ENCODE measurements at places on chromosomes 6 and 20. TPM values are rescaled to one million over a fixed set of nuclear protein-coding genes. Genes with fewer than 3 reads are reported as not detected.

Gene CCDC28A
- total RNA-seq, result 12.1 TPM

Gene CALHM4
- not detected for total RNA-seq

Gene HLA-G
- 4.4 TPM for total RNA-seq

Gene OLIG3
- 0.60 TPM for total RNA-seq

- no peaks in the 10 kb centered on the region for H3K27me3 ChIP-seq
- no peak overlapping the region for H3K4me3 ChIP-seq
- H3K36me3 ChIP-seq, result peaks cover 8% of the 10 kb centered on the region
- peaks cover 16% of the 10 kb centered on the region for H3K4me1 ChIP-seq
- no peak for DNase-seq
Measured at GRCh38 chr6:12293235-12293930, 3.2 kb downstream of the EDN1 start.

DNA sequence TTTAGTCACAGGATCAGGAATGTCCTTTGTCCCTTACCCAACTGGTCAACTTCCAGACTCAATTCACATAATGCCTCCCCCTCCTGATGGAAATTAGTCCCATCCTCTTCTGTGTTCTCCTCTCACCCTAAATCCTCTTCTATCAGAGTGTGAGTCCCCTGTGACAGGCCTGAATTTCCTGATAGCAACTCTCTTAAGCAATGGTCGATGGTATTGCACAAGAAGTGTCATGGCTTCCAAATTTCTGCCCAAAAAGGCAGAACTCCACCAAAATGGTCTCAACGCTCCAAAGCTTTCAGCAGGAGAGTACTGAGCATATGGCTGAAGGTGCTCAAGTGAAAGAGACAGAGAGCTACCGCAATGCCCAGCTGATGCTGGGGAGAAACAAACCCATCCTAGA is 2.4 kb downstream of the PREP start:
- no peak overlapping the region for H3K27ac ChIP-seq
- no peak for DNase-seq
- no peaks in the 10 kb centered on the region for H3K27me3 ChIP-seq
- peaks cover 7% of the 10 kb centered on the region for H3K4me1 ChIP-seq
- peaks cover 13% of the 10 kb centered on the region for H3K36me3 ChIP-seq
- H3K4me3 ChIP-seq, result no peak overlapping the region

- peaks cover 8% of the 10 kb centered on the region for H3K4me1 ChIP-seq
- no peaks in the 10 kb centered on the region for H3K27me3 ChIP-seq
- DNase-seq, result no peak
- no peak overlapping the region for H3K27ac ChIP-seq
Measured at GRCh38 chr20:11247046-11248010, 573.5 kb upstream of the JAG1 start.

DNA sequence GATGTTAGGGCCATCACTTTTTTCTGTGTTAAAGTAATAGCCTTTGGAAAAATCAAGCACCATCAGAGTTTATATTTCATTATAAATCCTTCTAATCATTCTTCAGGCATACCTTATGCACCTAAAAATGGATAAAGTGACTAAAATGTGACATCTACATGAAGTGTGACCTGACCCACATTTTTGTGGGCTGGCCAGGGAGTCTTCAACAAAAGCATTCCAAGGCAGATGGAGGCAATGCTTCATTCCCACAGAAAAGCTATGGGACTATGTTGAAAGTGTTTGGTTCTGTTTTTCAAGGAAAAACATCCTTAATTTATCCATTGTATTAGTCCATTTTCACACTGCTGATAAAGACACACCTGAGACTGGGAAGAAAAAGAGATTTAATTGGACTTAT is 58.8 kb upstream of the LTV1 start:
- H3K4me3 ChIP-seq, result no peak overlapping the region
- no peaks in the 10 kb centered on the region for H3K4me1 ChIP-seq
- no peak for DNase-seq
- peaks cover 11% of the 10 kb centered on the region for H3K36me3 ChIP-seq
- no peak overlapping the region for H3K27ac ChIP-seq
- H3K27me3 ChIP-seq, result no peaks in the 10 kb centered on the region

GRCh38 chr6:5088780-5089179 is 3.6 kb downstream of the PPP1R3G start:
- no peak for DNase-seq
- H3K27ac ChIP-seq, result no peak overlapping the region
- no peaks in the 10 kb centered on the region for H3K36me3 ChIP-seq
- H3K4me1 ChIP-seq, result peaks cover 15% of the 10 kb centered on the region

DNA sequence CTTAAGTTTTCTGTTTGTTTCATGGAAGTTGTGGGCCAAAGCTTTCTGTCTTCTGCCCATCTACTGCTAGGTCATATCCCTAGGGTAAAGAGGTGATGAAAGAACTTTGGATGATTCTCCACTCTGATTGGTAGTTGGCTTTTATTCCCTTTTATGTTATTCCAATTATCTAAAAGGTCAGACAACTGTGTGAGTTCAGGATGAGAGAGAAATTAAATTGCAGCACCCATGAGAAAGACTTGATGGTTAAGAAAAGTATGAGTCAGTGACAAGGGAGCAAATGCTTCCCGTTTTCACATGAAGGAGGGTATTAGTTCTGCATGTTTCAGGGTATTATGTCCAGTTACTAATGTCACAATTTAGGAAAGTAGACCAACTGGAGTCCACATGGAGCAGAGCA is 136.3 kb downstream of the CD109 start:
- no peaks in the 10 kb centered on the region for H3K36me3 ChIP-seq
- no peaks in the 10 kb centered on the region for H3K27me3 ChIP-seq
- H3K4me3 ChIP-seq, result no peak overlapping the region
- no peak overlapping the region for H3K27ac ChIP-seq
- DNase-seq, result no peak

GRCh38 chr6:117229870-117230269 is 35.5 kb upstream of the VGLL2 start:
- no peaks in the 10 kb centered on the region for H3K27me3 ChIP-seq
- DNase-seq, result no peak
- no peaks in the 10 kb centered on the region for H3K36me3 ChIP-seq
- H3K27ac ChIP-seq, result no peak overlapping the region

GRCh38 chr6:39104528-39104927 is 10.5 kb downstream of the SAYSD1 start:
- H3K27me3 ChIP-seq, result no peaks in the 10 kb centered on the region
- H3K4me3 ChIP-seq, result no peak overlapping the region
- no peaks in the 10 kb centered on the region for H3K36me3 ChIP-seq
- no peaks in the 10 kb centered on the region for H3K4me1 ChIP-seq

DNA sequence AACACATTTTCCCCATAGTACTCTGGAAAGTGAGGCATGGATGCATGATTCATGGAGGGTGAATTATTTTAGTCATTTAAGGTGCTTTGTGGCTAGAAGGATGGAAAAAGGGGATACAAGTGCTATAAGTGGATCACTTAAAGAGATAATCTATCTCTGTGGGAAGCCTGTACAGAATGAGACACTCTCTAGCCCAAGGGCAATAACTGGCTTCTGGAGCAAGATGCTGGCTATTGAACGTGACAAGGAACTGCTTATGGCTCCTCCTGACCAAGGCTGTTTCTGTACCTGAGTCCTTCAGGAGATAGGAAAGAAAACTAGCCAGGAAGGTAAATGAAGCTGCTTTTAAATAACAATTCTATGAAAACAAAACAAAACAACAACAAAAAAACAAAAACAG is 590.7 kb downstream of the EYS start:
- no peaks in the 10 kb centered on the region for H3K4me1 ChIP-seq
- H3K27ac ChIP-seq, result no peak overlapping the region
- H3K4me3 ChIP-seq, result no peak overlapping the region
- H3K27me3 ChIP-seq, result no peaks in the 10 kb centered on the region
- H3K36me3 ChIP-seq, result no peaks in the 10 kb centered on the region
- DNase-seq, result no peak

DNA sequence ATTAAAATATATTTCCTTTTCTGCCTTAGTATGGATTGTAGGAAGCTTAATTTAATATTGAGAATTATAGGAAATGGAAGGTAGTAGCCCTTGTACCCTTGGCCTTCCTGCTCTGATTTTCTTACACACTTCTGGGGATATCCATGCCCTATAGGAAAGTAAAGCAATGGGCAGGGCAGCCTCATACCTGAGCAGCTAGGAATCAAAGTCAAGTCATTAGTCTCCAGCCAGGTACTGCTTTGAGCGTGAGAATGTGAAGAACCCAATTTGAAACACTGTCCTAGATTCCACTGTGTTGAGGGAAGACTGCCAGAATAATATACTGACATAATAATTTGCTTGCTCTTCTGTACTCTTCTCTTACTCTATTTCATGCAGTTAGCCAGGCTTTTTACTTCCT is 51.0 kb upstream of the L3MBTL3 start:
- H3K27me3 ChIP-seq, result no peaks in the 10 kb centered on the region
- no peaks in the 10 kb centered on the region for H3K36me3 ChIP-seq
- no peak overlapping the region for H3K4me3 ChIP-seq
- no peak for DNase-seq

DNA sequence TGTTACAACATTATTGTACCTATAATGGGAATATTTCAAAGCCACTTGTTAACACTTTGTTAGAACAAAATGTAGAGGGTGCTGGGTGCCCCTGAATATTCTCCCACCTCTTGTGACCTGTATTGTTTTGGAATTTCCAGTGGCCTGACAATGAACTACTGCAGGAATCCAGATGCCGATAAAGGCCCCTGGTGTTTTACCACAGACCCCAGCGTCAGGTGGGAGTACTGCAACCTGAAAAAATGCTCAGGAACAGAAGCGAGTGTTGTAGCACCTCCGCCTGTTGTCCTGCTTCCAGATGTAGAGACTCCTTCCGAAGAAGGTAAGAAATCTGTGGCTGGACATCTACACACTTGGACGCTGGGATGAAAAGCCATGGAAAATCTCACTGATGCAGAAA is 28.9 kb downstream of the PLG start:
- no peaks in the 10 kb centered on the region for H3K36me3 ChIP-seq
- no peak overlapping the region for H3K27ac ChIP-seq
- no peaks in the 10 kb centered on the region for H3K27me3 ChIP-seq
- H3K4me3 ChIP-seq, result no peak overlapping the region

- no peak overlapping the region for H3K27ac ChIP-seq
- DNase-seq, result no peak
- H3K27me3 ChIP-seq, result no peaks in the 10 kb centered on the region
Measured at GRCh38 chr6:56790414-56790813, 147.7 kb upstream of the DST start.
